ENCODE measurements at places on chromosomes 6 and 20.

GRCh38 chr6:11853678-11854407 is 75.2 kb upstream of the ADTRP start:
- peak; percentile 17 for DNase-seq

- DNase-seq: no peak
These were observed 95.9 kb upstream of the JAG1 start for GRCh38 chr20:10769700-10770099.

- peak; percentile 23 for DNase-seq
These were observed 60.3 kb downstream of the VTA1 start for GRCh38 chr6:142207265-142207877.

DNA sequence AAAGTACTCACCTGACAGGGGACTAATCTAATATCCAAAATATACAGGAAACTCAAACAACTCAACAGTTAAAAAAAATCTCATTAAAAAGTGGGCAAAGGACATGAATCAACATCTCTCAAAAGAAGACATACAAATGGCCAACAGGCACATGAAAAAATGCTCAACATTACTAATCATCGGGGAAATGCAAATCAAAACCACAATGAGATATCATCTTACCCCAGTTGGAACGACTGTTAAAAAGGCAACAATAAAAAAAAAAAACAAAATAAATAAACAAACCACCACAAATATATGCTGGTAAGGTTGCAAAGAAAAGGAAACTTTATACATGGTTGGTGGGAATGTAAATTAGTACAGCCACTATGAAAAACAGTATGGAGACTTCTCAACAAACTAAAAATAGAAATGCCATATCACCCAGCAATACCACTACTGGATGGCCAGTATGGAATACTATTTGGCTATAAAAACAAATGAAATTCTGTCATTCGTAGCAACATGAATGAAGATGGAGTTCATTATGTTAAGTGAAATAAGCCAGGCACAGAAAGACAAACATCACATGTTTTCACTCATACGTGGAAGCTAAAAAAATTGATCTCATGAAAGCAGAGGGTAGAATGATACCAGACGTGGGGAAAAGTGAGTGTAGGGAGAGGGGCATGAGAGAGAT is 6.6 kb downstream of the SIRPB2 start:
- DNase-seq: no peak

DNA sequence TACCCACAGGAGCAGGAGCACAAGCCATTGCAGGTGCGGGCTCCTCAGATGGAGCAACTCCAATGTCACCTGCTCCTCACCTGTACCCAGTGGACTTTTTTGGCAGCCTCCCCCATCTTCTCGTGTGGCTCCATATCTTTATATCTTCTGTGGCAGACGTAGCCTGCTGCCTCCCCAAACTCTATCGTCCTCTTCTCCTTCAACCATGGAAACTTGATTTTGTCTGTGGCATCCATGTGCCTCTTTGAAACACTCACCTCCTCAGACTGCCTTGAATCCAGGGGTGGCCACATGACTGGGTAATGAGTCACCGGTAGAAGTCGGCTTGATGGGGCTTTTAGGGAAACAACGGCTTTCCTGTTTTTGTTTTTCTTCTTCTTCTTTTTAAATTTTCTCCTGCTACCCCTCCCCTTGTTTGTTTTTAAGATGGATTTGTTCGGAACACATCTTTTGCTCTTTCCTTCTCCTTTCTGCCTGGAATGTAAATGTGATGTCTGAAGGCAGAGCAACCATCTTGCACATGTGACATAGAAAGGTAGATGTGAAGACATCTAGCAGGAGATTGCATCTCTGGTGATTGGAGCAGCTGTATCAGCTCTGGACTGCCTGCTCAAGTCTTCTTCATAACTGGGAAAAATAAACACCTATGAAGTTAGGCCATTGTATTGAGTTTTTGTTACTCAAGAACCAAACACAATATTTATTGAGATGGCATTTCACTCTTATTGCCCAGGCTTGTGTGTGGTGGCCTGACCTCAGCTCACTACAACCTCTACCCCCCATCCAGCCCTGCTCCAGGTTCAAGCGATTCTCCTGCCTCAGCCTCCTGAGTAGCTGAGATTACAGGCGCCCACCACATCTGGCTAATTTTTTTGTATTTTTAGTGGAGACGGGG is 69.9 kb upstream of the DDR1 start:
- DNase-seq: no peak

DNA sequence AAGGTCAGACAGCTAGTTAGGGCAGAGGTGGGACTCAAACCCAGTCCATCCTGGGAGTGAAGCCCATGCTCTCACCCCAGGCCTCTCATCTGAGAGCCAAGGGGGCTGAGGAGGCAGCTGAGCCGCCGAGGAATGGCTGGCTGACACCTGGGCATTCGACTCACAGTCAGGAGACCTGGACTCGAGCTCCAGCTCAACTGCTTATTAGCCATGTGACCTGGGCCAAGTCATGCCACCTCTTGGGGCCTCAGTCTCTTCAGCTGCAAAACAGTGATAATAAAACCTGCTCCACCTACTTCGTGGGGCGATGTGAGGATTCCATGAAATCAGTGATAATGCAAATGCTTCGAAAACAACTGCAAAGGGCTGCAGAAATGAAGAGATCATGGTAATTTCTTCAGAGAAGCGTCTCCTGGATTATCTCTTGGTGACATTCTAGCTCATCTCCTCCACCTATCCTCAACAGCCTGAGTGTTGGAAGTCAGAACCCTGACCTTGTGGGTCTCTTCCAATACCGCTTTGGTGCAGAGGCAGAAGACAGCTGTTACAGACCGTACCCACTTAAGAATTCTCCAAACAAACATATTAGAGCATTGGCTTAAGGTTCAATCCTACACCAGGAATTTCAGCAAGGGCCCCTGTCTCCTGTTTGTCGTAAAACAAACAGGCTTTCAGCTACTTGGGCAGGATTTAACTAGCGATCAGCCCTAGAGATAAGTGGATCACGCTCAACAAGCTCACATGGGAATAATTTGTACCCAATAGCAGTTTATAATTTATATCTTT is 60.0 kb upstream of the PIM1 start:
- DNase-seq: no peak

GRCh38 chr20:56779452-56780143 is 150.5 kb downstream of the TFAP2C start:
- no peak for DNase-seq

- no peak for DNase-seq
These were observed 101.8 kb downstream of the EPHA7 start for GRCh38 chr6:93317592-93317991.

GRCh38 chr20:47317127-47317895 is 39.2 kb downstream of the ZMYND8 start:
- peak; percentile 16 for DNase-seq

DNA sequence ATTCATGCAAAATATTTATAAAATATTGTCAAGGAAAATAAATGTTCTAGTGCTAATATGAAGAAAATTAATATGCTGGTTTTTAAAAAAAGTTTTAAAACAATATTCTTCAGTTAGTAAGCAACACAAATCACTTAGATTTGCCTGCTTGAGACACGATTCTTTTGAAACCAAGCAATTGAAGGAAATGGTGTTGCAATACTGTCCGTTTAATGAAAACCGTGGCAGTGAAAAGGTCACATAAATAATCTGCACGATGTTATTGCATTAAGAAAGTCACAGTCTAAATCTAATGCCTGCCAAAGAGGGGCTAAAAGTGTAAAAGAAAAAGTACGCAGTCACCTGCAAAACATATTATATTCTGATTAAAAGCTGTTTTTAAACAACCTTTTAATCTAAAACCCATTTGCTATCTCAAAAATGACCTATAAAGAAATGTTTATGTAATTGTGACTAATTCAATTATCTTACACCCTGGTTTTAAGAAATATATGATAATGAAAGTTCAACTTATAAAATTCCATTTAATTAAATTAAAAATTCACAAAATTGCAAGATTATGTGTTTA is 143.0 kb downstream of the GMDS start:
- DNase-seq: peak; percentile 83

GRCh38 chr6:52352239-52353018 is 9.5 kb upstream of the PAQR8 start:
- peak; percentile 98 for DNase-seq

GRCh38 chr6:41153451-41153850 is 696 bp downstream of the TREML1 start:
- DNase-seq: no peak

DNA sequence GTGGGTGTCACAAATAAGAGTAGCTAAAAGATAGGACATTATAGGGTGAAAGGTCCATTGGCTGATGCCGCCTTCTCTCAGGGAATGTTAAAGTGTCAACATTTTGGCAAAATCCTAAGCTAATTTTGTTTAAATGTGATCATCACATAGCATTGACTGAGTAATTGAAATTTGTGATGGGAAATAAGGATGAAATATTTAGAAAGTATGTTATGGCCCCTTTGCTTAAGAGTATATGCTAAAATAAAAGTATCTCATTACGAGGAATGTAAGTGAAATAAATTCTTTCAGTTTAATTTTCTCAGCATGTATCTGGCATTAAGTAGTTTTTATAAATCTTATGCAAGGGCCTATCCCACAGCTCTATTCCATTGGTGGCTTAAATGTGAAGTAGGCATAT is 229.2 kb downstream of the PRL start:
- no peak for DNase-seq

DNA sequence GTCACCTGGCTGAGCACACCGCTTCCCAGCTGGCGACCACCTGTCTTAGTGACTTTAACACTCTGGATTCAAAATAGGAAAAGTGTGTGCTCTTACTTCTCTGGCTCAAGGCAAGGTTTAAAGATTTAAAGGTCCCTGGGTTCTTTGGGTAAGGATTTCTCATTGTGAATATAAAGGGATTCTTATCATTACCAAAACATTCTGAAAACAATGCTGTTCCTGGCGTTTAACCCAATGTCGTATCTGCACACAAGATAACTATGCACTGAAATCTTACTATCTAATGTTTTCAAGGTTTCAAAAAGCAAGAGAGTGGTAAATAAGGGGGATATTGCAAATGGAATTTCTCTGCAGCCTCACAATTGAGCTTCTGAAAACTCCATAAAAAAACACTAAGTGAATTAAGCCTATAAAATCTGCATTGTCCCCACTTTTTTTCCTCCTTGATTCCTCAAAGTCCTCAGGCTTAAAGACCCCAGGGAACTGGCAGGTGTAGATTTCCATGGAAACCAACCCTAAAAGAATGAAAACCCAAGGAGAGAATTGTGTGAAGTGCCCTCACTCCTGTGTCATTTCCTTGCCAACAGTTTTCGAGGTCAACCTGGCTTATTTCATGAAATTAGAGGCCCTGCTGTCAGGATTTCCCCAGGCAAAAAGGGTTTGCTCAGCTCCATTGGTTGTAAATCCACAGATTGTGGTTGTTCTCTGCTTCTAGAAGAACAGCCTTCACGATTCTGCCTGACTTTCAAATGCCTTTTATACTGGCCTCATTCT is 44.0 kb downstream of the BMP2 start:
- no peak for DNase-seq

DNA sequence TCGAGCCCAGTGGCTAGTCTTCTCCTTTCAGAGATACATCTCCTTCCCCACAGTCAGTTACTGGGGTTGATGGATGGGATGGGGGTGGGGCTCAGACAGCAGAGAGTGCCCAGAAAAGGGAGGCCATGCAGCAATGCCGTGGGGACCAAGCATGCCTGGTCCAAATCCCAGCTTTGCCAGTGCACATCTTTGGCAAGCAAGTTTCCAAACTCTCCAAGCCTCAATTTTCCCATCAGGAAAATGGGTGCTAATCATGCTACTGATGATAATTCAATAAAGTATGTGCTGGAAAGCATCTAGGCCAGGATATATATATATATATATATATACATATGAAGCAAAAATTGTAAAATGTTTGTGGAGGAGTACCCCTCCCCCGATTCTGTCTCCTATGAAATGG is 78.9 kb downstream of the CD40 start:
- no peak for DNase-seq

DNA sequence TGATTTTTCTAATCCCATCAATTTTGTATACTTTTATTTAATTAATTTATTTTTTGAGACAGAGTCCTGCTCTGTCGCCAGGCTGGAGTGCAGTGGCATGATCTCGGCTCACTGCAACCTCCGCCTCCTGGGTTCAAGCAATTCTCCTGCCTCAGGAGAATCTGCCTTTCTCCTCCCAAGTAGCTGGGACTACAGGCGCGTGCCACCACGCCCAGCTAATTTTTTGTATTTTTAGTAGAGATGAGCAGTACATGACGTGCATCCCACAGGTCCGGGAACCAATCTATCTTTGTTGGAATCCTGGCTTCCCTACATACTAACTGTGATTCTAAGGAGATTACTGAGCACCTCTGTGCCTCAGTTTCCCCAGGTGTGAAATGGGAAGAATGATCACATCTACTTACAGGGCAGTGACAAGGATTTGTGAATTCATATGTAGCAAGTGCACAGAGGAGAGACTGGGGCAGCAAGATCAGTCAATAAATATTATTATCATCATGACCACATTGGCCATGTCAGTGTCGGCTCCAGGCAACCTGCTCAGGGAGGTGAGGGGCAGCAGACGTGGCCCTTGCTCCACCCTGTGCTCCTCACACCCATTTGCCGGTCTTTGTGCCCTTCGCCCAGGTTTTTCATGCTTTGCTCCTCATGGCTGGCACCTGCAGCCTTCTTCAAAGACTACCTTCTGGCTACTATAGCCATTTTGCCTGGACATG is 22.1 kb downstream of the CYP24A1 start:
- DNase-seq: no peak

GRCh38 chr6:20812776-20813175 is 278.5 kb downstream of the CDKAL1 start:
- DNase-seq: no peak

DNA sequence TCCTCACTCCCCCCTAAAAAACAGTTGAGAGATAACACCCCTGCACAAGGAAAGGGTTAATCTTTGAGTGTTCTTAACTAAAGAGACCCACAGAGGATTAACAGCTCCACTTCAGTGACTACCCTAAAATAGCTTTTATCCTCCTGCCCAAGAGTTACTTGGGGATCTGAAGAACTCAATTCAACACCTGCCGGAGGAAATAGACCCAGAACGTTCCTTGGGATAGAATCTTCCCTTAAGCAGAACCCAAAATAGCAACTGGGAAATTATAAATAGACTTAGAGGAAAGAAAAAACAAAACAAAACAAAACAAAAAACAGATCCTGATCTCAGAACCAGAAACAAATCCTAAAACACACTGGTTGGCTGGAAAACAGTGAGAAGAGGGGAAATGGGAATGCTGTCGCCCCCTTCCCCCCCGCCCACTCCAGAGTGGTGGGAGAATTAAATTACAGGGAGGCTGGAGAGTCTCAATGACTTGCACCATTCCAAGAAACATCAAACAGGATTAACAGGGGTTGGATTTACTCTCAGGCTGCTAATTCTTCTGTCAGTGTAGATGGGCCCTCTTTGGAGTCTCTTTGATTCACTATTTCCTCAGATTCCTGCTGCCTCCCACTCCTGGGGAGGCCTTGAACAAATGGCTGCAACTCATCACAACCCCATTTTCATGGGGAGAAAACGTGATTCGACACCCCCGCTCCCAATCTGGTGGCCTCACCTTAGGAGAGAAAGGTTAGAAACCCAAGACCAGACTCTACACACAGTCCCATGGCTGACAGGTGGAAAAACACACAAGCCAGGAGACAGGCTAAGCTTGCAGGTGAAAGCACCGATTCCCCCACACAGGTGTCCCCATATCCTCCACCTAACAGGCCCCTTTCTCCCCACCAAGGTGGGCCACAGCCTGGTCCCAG is 1.4 kb downstream of the PLAGL2 start:
- no peak for DNase-seq
